ENCODE measurements at places on chromosomes 12 and 14. TPM values are rescaled to one million over a fixed set of nuclear protein-coding genes. Genes with fewer than 3 reads are reported as not detected.

PRB3 gene
- total RNA-seq: not detected

RFLNA gene
- 0.30 TPM for total RNA-seq

GRCh38 chr14:101456246-101457175 is 104.8 kb upstream of the DIO3 start:
- DNase-seq: no peak
- peaks cover 10% of the 10 kb centered on the region for H3K4me1 ChIP-seq
- H3K27ac ChIP-seq: no peak overlapping the region
- no peak overlapping the region for H3K4me3 ChIP-seq

DNA sequence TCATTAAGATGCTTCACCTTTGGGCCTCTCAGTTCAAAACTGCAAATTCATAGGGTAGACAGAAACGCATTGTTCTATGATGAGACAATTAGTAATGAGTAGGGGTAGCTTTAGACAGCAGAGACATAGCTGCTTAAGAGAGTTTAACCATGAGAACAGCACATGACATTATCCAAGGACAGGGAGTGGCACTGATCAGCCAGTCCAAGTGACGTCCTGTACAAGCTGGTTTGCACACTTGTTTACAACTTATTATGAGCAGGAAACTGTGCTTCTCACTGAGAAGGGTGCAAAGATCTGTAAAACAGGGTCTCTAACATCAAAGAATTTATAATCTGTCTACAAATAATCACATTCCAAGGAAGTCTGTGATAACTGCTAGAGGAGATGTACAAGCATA is 11.2 kb upstream of the SRSF5 start:
- no peak for DNase-seq
- no peak overlapping the region for H3K4me3 ChIP-seq
- H3K27me3 ChIP-seq: no peaks in the 10 kb centered on the region
- H3K27ac ChIP-seq: no peak overlapping the region
- H3K4me1 ChIP-seq: no peaks in the 10 kb centered on the region

GRCh38 chr12:89355243-89356068 is 3.2 kb upstream of the DUSP6 start:
- peaks cover 40% of the 10 kb centered on the region for H3K4me1 ChIP-seq
- no peak overlapping the region for H3K4me3 ChIP-seq
- no peaks in the 10 kb centered on the region for H3K27me3 ChIP-seq
- no peak for DNase-seq

- DNase-seq: no peak
- H3K4me3 ChIP-seq: no peak overlapping the region
- H3K27ac ChIP-seq: no peak overlapping the region
These were observed 834.7 kb downstream of the DIO2 start for GRCh38 chr14:79376557-79376956.

IKZF4 gene
- total RNA-seq: 5.6 TPM

OAS2 gene
- 19.9 TPM for total RNA-seq

- peak; percentile 8 for DNase-seq
- no peak overlapping the region for H3K27ac ChIP-seq
- H3K4me3 ChIP-seq: no peak overlapping the region
- H3K4me1 ChIP-seq: no peaks in the 10 kb centered on the region
- H3K27me3 ChIP-seq: no peaks in the 10 kb centered on the region
- no peaks in the 10 kb centered on the region for H3K36me3 ChIP-seq
These were observed 381.5 kb downstream of the ALG10 start for GRCh38 chr12:34403706-34404376.

- H3K36me3 ChIP-seq: no peaks in the 10 kb centered on the region
- H3K4me3 ChIP-seq: no peak overlapping the region
- no peaks in the 10 kb centered on the region for H3K27me3 ChIP-seq
- no peak overlapping the region for H3K27ac ChIP-seq
These were observed 3.7 kb upstream of the SLC15A5 start for GRCh38 chr12:16281157-16281556.

PIANP gene
- total RNA-seq: not detected

HSPB8 gene
- total RNA-seq: 39.5 TPM

- H3K4me1 ChIP-seq: peaks cover 12% of the 10 kb centered on the region
- no peak for DNase-seq
- no peaks in the 10 kb centered on the region for H3K36me3 ChIP-seq
- no peaks in the 10 kb centered on the region for H3K27me3 ChIP-seq
- peak overlapping the region; percentile 31 for H3K4me3 ChIP-seq
These were observed 493 bp downstream of the HOXC5 start for GRCh38 chr12:54033106-54033979.

DNA sequence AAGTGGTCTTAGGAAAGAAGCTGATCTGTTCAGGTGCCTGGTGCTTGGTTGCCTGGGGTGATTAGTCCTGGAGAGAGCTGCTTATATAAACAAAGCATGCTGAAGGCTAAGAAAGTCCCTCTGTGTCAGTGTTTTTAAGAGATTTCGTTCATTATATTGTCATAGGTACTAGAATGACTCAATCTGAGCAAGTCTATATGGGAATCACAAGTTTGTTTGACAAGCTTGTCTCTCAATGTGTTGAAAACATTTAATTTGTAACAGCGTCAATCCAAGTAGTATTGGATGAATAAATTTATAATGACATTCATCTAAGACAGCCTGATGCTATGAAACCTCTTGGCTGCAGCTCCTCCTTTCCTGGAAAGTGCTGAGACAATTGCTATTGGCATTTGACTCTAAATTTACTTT is 256.3 kb downstream of the TMTC2 start:
- H3K36me3 ChIP-seq: no peaks in the 10 kb centered on the region
- no peak for DNase-seq
- H3K4me1 ChIP-seq: no peaks in the 10 kb centered on the region

GALNT6 gene
- 24.9 TPM for total RNA-seq

- H3K27ac ChIP-seq: no peak overlapping the region
- no peaks in the 10 kb centered on the region for H3K36me3 ChIP-seq
- H3K4me1 ChIP-seq: no peaks in the 10 kb centered on the region
- H3K27me3 ChIP-seq: no peaks in the 10 kb centered on the region
These were observed 63.2 kb upstream of the IFNG-AS1 start for GRCh38 chr12:67926063-67926462.

GRCh38 chr12:1862973-1863372 is 42.6 kb downstream of the LRTM2 start:
- no peak for DNase-seq
- H3K4me1 ChIP-seq: no peaks in the 10 kb centered on the region
- H3K36me3 ChIP-seq: no peaks in the 10 kb centered on the region
- no peak overlapping the region for H3K27ac ChIP-seq
- no peak overlapping the region for H3K4me3 ChIP-seq

STXBP6 gene
- total RNA-seq: 13.6 TPM

CDKN1B gene
- total RNA-seq: 84.5 TPM

- no peak for DNase-seq
- peaks cover 3% of the 10 kb centered on the region for H3K36me3 ChIP-seq
- H3K27ac ChIP-seq: no peak overlapping the region
- H3K4me1 ChIP-seq: peaks cover 16% of the 10 kb centered on the region
- no peak overlapping the region for H3K4me3 ChIP-seq
These were observed 38.6 kb downstream of the DGLUCY start for GRCh38 chr14:91152499-91152898.

DNA sequence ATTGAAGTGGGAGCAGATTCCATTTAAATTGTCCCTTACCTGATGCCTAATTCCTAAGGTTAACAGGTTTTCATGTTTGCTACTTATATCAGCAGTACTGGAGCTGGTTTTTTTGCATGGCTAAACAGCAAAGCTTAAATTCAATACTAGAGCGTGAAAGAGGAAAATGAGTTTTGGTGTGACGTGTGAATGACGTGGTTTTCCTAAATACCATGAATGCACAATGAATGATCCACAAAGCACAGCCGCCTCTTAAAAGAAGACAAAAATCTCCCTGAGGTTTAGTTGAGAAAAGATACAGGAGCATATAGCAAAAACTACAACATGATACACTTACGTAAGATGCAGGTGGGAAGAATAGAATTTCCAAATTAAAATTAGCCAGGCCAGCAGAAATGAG is 731.1 kb downstream of the DIO2 start:
- no peak overlapping the region for H3K4me3 ChIP-seq
- H3K36me3 ChIP-seq: no peaks in the 10 kb centered on the region
- no peaks in the 10 kb centered on the region for H3K27me3 ChIP-seq
- no peaks in the 10 kb centered on the region for H3K4me1 ChIP-seq

DNA sequence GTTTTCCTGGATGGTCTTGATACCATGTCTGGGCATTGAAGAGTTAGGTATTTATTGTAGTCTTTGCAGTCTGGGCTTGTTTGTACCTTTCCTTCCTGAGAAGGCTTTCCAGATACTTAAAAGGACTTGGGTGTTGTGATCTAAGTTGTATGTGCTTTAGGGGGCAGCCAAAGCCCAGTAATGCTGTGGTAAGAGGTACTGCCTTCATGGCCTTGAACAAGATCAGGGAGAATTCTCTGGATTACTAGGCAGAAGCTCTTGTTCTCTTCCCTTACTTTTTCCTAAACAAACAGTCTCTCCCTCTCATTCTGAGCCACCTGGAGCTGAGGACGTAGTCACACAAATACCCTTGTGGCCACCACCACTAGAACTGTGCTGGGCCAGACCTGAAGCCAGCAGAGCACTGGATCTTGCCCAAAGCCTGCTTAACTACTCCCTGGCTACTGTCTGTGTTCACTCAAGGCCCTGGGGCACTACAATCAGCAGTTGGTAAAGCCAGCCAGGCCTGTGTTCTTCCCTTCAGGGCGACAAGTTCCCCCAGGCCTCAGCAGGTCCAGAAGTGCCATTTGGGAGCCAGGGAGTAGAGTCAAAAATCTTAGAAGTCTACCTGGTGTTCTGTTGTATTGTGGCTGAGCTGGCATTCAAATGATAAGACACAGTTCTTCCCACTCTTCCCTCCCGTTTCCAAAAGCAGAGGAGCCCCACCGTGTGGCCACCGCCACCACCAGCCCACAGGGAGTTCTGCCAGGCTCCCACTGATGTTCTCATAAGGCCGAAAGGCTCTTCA is 11.4 kb downstream of the PRORP start:
- H3K27ac ChIP-seq: no peak overlapping the region
- no peaks in the 10 kb centered on the region for H3K27me3 ChIP-seq
- DNase-seq: no peak

ALDH2 gene
- 138 TPM for total RNA-seq

- H3K36me3 ChIP-seq: no peaks in the 10 kb centered on the region
- no peaks in the 10 kb centered on the region for H3K27me3 ChIP-seq
- no peaks in the 10 kb centered on the region for H3K4me1 ChIP-seq
- DNase-seq: no peak
These were observed 17.4 kb downstream of the BICDL1 start for GRCh38 chr12:120006258-120006975.

DNA sequence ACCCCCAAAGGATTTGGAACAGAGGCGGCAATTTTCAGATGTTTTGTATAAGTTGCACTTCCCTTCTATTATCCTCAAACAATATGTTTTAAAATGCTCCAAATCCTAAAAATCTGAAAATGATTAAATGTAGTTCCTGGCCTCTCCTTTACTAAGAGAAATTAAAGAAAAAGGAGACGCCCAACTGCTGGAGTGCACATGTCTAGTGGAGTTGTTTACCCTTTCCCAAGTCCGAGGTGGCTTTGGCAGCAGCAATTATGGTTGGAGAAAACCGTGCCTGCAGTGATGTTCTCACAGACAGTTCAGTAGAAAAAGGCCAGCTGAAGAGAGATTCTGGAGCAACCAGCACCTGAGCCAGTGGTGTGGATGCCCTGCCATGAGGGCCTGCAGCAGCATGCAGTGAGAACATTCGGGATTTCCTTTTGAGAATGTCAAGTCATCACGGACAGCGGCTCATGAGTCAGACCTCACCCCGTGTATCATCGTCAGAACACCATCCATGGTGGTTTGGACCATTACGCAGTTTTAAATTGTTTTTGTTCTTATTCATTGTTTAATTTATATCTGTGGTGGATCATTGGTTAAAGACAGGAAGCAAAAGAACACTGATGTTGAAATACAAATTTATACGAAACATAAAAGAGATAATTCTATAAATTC is 179.0 kb upstream of the KRR1 start:
- DNase-seq: no peak
- H3K36me3 ChIP-seq: no peaks in the 10 kb centered on the region
- no peaks in the 10 kb centered on the region for H3K27me3 ChIP-seq

- H3K27ac ChIP-seq: no peak overlapping the region
- H3K27me3 ChIP-seq: no peaks in the 10 kb centered on the region
- no peak overlapping the region for H3K4me3 ChIP-seq
These were observed 72.3 kb downstream of the PTPN21 start for GRCh38 chr14:88482524-88482923.

- H3K4me3 ChIP-seq: no peak within 1 kb of the TSS
- DNase-seq: no peak
- H3K27me3 ChIP-seq: no peaks in the 10 kb centered on the region
- no peaks in the 10 kb centered on the region for H3K4me1 ChIP-seq
- no peak within 1 kb of the TSS for H3K27ac ChIP-seq
- no peaks in the 10 kb centered on the region for H3K36me3 ChIP-seq
These were observed at the start of gene NTS for GRCh38 chr12:85874031-85874461. Gene NTS (plus strand): TSS chr12:85874295. CDS start chr12:85874404, 109 bp downstream.

- no peak overlapping the region for H3K4me3 ChIP-seq
- no peaks in the 10 kb centered on the region for H3K27me3 ChIP-seq
- no peaks in the 10 kb centered on the region for H3K36me3 ChIP-seq
- no peak for DNase-seq
These were observed 41.9 kb downstream of the SPTLC2 start for GRCh38 chr14:77574446-77575115.

APEX1 gene
- total RNA-seq: 96.9 TPM

GRCh38 chr12:110639336-110640141 is 25.6 kb downstream of the TCTN1 start:
- H3K4me3 ChIP-seq: no peak overlapping the region
- H3K27me3 ChIP-seq: no peaks in the 10 kb centered on the region
- H3K36me3 ChIP-seq: no peaks in the 10 kb centered on the region
- no peaks in the 10 kb centered on the region for H3K4me1 ChIP-seq
- no peak overlapping the region for H3K27ac ChIP-seq

GRCh38 chr14:48714366-48714765 is 871.8 kb downstream of the RPS29 start:
- no peaks in the 10 kb centered on the region for H3K36me3 ChIP-seq
- no peak for DNase-seq
- no peaks in the 10 kb centered on the region for H3K4me1 ChIP-seq
- no peaks in the 10 kb centered on the region for H3K27me3 ChIP-seq
- H3K27ac ChIP-seq: no peak overlapping the region
- no peak overlapping the region for H3K4me3 ChIP-seq

GRCh38 chr14:100567877-100568163 is 19.4 kb downstream of the BEGAIN start:
- no peak overlapping the region for H3K27ac ChIP-seq
- H3K4me3 ChIP-seq: no peak overlapping the region
- H3K4me1 ChIP-seq: peaks cover 20% of the 10 kb centered on the region

SIRT4 gene
- total RNA-seq: 1.9 TPM

- peaks cover 100% of the 10 kb centered on the region for H3K36me3 ChIP-seq
- H3K4me3 ChIP-seq: no peak overlapping the region
- no peak overlapping the region for H3K27ac ChIP-seq
- H3K4me1 ChIP-seq: peaks cover 9% of the 10 kb centered on the region
- no peak for DNase-seq
- H3K27me3 ChIP-seq: no peaks in the 10 kb centered on the region
These were observed 6.3 kb upstream of the CDH24 start for GRCh38 chr14:23063601-23064000.

SDS gene
- total RNA-seq: 2.7 TPM

- H3K36me3 ChIP-seq: no peaks in the 10 kb centered on the region
- no peaks in the 10 kb centered on the region for H3K27me3 ChIP-seq
- no peak for DNase-seq
- no peak overlapping the region for H3K4me3 ChIP-seq
- H3K4me1 ChIP-seq: no peaks in the 10 kb centered on the region
- H3K27ac ChIP-seq: no peak overlapping the region
These were observed 23.5 kb downstream of the ATP5MC2 start for GRCh38 chr12:53652366-53652765.

GRCh38 chr14:48970943-48971342 is 615.2 kb downstream of the RPS29 start:
- H3K4me1 ChIP-seq: no peaks in the 10 kb centered on the region
- H3K36me3 ChIP-seq: no peaks in the 10 kb centered on the region
- H3K27me3 ChIP-seq: no peaks in the 10 kb centered on the region
- H3K4me3 ChIP-seq: no peak overlapping the region

Measured in upper lobe of left lung (tissue), 6 donors.